Epithelial cell of proximal tubule (primary cell): ENCODE measurements at places on chromosomes 6 and 20.

GRCh38 chr6:144252259-144252658 lies 32.9 kb upstream of the UTRN start:
- DNase-seq = no peak

- no peak for DNase-seq
These were observed 61.0 kb downstream of the ARHGAP18 start for GRCh38 chr6:129648819-129649491.

DNA sequence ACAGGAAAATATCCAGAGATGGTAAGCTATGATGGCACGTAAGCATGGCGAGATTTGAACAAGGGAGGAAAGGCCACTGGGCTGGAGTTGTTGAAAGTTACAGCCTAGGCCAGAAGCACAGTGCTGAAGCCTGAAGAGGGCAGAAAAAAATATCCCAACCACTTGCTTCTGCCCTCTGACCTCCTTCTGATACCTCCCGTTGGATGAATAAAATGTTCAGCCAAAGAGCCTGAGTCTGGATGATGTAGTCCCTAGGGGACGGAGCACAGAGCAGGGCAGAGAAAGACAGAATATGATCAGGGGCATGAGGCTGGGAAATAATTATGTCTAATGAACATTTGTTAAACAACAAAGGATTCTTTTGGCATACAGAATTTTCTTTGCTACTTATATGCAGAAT lies 19.7 kb downstream of the KLHL31 start:
- no peak for DNase-seq

DNA sequence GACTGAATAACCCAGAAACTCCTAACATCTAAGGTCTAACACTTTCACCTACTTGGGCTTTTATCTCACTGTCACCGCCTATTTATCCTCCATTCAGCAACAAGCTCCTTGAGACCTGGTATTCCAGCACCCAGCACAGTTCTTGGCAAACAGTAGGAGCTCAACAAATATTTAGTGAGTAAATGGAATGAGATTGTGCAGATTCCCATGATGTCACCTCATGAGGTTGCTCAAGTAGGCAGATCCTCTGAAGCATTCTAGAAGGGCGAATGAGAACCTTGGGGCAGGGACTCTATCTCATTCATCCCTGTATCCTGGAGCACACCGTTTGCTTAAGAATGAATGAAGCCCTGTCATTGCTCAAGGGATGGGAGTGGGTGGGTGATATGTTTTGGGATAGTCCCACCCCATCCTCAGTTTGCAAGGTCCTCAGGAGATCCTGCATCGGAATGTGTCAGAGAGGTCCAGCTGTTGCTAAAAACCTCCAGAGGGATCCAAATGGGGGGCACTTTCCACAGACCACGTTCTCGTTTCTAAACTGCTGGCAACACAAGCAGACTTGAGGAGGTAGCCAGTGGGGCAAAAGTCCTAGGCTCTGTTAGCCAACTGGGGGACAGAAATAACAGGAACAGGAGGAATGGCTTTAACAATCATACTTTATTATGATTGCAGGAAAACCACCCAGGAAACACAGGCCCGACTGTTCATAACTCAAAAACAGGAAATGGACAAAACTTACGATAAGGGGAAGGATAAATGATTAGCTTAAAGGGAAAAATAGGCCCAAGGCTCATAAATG lies 42.0 kb downstream of the EDN1 start:
- DNase-seq = peak; percentile 89

DNA sequence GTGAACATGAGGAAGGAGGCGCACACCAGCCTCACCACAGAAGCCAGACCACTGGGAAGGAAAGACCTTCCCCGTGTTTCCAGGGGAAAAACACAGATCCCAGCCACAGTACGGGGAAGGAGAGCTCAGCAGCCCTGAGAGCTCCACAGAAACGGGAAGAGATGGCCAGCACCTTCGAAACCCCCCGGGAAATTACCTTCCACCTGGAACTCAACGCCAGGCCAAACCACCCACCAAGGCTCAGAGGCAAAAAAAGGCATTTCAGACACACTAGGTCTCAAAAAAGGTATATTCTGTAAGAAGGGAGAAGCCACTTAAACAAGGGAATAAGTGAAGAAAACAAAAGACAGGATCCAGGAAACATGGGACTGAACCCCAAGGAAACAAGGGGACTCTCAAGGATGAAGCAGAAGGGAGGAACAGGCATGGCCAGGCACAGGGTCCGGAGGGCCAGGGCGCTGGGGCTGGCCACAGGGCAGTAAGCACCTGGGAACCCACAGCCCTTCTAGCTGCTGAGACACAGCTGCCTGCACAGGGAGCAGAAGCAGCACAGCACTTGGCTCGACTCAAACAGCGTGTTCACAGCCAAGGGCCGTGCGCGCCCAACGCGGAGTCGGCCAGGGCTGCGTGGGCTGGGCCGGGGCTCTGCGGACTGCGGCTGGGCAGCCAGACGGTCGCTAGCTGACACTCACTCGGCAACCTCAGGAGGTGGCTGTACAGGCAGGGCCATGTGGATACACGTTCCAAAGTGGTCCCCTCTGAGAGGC lies 44.6 kb downstream of the TAF4 start:
- no peak for DNase-seq

DNA sequence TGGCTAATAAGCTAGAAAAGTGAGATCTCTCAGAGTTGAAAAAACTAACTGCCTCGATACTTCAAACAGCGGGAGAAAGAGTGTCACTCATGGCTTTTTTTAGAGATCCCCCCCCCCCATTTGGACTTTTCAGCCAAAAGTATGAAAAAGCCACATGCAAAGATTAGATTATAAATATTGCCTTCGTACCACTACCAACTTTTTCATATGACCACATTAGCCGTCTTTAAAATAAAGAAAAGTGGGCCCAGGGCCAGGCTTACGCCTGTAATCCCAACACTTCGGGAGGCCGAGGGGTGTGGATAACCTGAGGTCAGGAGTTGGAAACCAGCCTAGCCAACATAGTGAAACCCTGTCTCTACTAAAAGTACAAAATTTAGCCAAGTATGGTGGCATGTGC lies 4.4 kb downstream of the PGK2 start:
- no peak for DNase-seq

- DNase-seq = no peak
These were observed 115.1 kb upstream of the PMEPA1 start for GRCh38 chr20:57824909-57825308.

- DNase-seq = no peak
These were observed 19.3 kb upstream of the LY86 start for GRCh38 chr6:6569096-6569810.

DNA sequence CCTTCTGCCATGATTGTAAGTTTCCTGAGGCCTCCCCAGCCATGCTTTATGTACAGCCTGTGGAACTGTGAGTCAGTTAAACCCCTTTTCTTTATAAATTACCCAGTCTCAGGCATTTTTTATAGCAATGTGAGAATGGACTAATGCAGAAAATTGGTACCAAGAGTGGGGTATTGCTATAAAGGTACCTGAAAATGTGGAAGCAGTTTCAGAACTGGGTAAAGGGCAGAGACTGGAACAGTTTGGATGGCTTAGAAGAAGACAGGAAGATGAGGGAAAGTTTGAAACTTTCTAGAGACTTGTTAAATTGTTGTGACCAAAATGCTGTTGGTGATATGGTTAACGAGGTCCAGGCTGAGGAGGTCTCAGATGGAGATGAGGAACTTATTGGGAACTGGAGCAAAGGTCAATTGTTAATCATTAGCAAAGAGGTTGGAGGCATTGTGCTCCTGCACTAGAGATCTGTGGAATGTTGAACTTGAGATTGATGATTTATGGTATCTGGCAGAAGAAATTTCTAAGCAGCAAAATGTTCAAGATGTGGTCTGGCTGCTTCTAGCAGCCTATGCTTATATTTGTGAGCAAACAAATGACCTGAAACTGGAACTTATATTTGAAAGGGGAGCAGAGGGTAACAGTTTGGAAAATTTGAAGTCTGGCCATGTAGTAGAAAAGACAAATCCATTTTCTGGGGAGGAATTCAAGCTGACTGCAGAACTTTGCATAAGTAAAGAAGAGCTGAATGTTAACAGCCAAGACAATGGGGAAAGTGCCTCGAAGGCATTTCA lies 79.0 kb upstream of the GMDS start:
- DNase-seq = no peak

DNA sequence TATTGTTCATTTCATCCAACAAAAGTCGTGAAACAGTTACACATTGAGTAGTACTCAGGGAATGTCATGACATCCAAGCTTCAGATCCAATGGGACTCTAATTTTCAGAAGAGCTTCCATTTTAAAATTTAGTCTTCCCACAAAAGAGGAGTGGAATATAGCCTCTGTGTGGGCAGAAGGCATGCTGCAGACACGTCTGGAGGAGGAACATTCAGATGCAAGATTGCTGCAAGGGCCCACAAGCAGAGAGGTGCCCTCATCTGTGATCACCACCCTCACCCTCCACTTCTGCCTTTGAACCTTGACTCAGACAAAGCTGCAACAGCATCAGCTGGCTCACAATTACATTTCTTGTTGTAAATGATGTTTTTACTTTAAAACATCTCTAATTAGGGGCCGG lies 29.9 kb downstream of the NRN1 start:
- DNase-seq = no peak

GRCh38 chr20:56985066-56985685 lies 281.3 kb downstream of the BMP7 start:
- DNase-seq = no peak

GRCh38 chr6:145844933-145845540 lies 30.4 kb upstream of the FBXO30 start:
- no peak for DNase-seq

GRCh38 chr6:16043171-16044135 lies 85.4 kb upstream of the MYLIP start:
- no peak for DNase-seq

GRCh38 chr6:42727087-42727611 lies 4.8 kb upstream of the PRPH2 start:
- DNase-seq = no peak

DNA sequence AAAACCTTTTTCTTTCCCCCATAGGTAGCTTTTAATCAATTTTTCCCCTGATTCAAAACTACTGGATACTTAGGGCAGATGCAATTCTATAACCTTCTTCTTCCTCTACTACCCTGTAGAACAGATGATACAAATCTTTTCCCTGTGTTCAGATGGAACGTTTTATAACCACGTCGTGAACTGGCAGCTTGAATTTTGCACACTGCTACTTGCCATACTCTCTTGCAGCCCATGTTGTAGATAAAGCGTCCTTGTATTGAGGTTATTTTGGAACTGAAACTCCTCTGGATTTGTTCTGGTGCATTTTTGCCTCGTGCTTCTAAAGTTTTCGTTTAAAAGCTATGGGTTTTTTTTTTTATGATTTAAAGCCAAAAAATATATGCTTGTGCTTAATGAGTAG lies 440.2 kb downstream of the RFPL4B start:
- DNase-seq = no peak

GRCh38 chr6:113668641-113669408 lies 188.3 kb upstream of the MARCKS start:
- no peak for DNase-seq

GRCh38 chr6:158031381-158032353 lies 50.0 kb downstream of the SYNJ2 start:
- no peak for DNase-seq

- no peak for DNase-seq
These were observed 241.6 kb downstream of the PHACTR1 start for GRCh38 chr6:12958052-12958706.

DNA sequence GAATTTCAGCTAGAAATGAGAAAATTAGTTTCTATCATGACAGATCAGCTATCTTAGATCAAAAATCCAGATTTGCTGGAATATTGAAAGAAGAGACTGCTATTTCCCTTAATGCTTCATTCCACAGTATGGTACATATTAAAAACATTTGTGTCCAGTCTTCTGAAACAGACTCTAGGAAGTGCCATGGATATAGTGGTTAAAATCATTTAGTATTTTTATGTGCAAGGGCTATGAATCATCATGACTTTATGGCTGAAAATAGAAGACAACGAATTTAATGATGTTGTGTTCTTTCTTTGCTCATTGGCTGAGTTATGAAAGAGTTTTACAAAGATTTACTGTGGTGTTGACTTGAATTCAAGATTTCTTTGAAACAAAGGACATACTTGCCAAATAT lies 146.6 kb downstream of the ANKRD60 start:
- no peak for DNase-seq

- DNase-seq = no peak
These were observed 30.5 kb downstream of the CNR1 start for GRCh38 chr6:88135578-88136114.

DNA sequence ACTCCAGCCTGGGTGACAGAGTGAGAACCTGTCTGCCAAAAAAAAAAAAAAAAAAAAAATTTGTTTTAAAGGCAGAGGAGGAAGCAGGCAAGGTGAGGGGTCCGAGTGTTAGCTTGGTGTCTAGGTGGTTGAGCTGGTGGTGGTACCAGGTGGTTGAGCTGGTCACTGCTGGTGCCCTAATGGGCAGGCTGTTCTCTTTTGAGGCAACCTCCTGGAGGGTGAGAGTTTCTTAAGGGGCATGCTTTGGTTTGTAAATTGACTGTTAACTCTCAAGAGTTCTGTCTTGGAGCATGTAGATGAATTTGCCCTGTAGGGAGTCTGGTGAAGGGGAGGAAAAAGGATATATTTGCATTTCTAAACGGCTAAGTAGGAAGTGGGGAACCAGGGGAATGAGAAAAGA lies 52.7 kb downstream of the BANF2 start:
- no peak for DNase-seq

- no peak for DNase-seq
These were observed 65.2 kb upstream of the UST start for GRCh38 chr6:148681666-148682065.

GRCh38 chr6:137799950-137800568 lies 67.0 kb upstream of the TNFAIP3 start:
- no peak for DNase-seq

GRCh38 chr20:21102603-21103311 lies 3.4 kb downstream of the LINC00237 start:
- no peak for DNase-seq

GRCh38 chr20:47757145-47758035 lies 27.9 kb downstream of the SULF2 start:
- DNase-seq = no peak

GRCh38 chr6:8549074-8549790 lies 113.9 kb upstream of the SLC35B3 start:
- no peak for DNase-seq

GRCh38 chr20:10356628-10357027 lies 77.4 kb downstream of the MKKS start:
- no peak for DNase-seq

DNA sequence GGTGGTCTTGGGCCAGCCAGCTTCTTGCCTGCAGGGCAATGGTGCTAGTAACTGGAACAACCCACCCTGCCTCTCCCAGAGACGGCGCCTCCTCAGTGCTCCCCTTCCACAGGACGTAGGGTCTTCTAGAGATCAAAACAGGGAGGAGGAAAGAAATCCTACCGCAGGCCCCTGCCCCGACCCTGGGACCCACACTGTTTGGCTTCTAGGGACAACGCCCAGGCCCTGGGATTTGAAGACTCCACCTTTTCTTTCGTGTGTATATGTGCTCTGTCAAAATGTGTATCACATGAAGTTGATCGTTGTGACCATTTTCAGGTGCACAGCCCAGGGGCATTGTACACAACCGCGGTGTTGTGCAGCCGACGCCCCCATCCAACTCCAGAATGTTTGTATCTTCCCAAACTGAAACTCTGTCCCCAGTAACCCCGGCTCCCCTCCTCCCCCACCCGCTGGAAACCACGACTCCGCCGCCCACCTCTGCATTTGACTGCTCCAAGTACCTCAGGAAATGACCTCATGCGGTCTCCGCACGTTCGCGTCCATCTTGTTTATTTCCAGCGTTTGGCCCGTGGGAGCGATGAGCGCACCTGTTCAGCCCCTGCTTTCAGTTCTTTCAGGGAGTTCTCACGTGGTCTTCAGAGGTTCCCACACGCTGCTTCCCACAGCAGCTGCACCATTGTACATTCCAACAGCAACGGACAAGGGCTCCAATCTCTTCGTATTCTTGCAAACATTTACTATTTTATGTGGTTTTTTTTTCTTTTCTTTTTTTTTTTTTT lies 3.4 kb upstream of the BHLHE23 start:
- DNase-seq = no peak

- no peak for DNase-seq
These were observed 22.0 kb downstream of the FIG4 start for GRCh38 chr6:109713097-109713496.
